ENCODE measurements at places on chromosomes 11 and 22.

DNA sequence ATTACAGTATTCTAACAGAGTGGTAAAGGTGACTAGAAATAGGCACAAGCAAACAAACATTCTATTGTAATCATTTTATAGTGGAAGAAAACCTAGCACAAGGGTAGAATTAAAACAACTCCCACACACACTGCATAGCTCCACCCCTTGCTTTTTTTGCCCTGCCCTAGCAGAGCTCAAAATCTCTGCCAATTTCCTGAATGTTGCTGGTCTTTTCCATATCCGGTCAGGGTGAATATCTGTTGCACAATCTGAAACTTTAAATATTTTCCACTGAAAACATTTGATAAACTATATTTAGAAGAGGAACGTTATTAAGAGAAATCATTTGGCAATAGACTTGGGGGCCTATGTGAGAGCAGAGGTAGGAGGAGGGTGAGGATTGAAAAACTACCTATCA, 2.7 kb downstream of the SPA17 start:
- DNase-seq, result no peak

- DNase-seq, result no peak
These were observed 52.2 kb downstream of the HORMAD2 start for GRCh38 chr22:30132290-30132996.

DNA sequence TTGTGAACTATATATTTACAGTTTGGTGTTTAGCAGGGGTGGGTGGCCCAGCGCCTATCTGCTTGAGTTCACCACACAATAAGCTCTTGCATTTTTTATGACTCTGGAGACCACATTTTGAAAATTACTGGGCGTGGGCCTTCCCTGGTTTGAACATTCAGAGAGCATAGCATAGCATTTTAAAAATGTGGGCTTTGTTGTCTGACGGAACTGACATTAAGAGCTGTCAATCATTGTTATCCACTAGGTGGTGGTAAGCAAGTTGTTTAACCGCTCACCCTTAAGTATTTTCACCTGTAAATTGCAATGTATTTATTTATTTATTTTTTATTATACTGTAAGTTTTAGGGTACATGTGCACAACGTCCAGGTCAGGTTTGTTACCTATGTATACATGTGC, 1.0 kb downstream of the NLRP14 start:
- DNase-seq, result no peak

- no peak for DNase-seq
These were observed 41.1 kb downstream of the RPL27A start for GRCh38 chr11:8723711-8724110.

DNA sequence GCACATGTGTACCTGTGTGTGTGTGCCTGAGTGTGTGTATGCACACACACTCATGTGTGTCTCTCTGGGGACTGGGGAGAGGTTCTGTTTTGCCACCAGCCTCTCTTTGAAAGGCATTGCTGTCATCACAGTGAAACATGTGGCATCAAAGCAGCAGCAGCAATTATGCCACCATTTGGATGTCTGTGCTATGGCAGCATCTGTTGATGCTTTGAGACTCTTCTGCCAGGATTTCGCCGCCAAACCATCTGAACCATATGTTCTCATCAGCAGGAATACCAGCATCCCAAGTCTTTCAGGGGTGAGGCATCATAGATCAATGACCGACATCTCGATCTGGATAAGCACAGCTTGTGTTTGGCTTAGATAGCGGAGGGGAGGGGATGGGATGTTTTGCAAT, 168.6 kb downstream of the FAT3 start:
- DNase-seq, result no peak

- DNase-seq, result no peak
These were observed 14.5 kb downstream of the ART5 start for GRCh38 chr11:3627291-3627690.

DNA sequence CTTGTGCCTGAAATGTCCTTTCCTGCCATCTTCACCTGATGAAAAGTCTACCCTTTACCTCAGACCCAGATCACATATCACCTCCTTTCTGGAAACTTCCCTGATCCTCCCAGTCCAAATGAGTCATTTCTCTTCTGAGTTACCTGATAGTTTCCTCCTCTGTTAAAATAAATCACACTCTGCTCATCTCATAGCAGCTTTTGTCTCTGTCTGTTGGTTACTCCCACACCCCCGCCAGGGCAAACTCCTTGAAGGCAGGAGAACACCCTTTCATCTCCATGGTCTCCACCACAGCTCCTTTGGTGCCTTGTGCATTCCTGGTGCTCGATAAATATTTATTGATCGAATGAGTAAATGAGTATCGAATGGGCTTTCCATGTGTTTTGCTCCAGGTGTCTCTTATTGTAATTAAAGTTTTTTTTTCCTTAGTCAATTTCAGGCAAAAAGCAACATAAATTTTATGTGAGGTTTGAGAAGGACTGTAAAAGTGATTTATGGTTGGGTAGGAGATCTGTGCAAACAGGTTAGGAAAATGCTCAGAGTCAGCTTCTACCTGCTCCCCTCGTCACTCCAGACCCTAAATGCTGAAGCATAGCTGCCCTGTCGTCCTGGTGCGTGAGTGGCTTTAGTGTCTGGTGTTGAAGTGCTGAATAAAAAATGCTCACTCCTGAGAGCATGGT, 178.2 kb downstream of the GRIK4 start:
- no peak for DNase-seq

Data from DMS79 treated with DMSO at 0.1 percent for 48 hours (cell line).